ENCODE measurements at places on chromosomes 4 and X. TPM values are rescaled to one million over a fixed set of nuclear protein-coding genes. Genes with fewer than 3 reads are reported as not detected.

DNA sequence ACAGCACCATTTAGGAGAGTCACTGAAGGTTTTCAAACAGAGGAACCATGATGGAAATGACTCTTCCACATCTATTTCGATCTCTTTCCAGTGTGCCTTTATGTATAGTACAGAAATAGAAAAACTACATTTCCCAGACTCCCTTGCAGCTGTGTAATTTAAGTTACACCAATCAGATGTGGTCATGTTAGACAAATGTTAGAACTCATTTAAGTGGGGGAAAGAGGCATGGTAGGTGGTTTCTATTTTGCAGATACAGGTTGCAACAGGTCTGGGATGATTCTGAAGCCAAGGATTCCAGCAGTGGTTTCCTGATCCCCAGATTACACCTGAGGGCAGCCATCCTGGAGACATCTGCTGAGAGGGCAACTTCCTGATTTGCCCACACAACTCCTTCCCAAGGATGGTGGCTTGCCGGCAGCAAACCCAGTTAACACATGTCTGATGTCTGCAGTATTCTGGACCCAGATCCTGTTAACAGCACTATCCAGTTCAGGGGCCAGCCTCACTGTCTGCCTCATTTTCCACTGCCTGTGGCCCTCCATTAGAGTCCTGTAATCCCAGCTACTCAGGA lies 38.7 kb upstream of the PDK3 start:
- no peak for DNase-seq

Gene SPANXC
- total RNA-seq = not detected

- no peak for DNase-seq
Measured at GRCh38 chr4:7772711-7773385, 166.8 kb downstream of the AFAP1 start.

Gene ABLIM2
- total RNA-seq = 2.5 TPM

Gene CXCL3
- total RNA-seq = 0.75 TPM

Gene GATB
- 11.4 TPM for total RNA-seq
